Fibroblast of upper back skin (primary cell): ENCODE measurements at places on chromosomes 12 and 14.
A peak's percentile ranks its signal among the peaks of the same experiment; 100 is the strongest.

- no peak for DNase-seq
Observed at GRCh38 chr14:57046175-57046574, 222.5 kb downstream of the EXOC5 start.

DNA sequence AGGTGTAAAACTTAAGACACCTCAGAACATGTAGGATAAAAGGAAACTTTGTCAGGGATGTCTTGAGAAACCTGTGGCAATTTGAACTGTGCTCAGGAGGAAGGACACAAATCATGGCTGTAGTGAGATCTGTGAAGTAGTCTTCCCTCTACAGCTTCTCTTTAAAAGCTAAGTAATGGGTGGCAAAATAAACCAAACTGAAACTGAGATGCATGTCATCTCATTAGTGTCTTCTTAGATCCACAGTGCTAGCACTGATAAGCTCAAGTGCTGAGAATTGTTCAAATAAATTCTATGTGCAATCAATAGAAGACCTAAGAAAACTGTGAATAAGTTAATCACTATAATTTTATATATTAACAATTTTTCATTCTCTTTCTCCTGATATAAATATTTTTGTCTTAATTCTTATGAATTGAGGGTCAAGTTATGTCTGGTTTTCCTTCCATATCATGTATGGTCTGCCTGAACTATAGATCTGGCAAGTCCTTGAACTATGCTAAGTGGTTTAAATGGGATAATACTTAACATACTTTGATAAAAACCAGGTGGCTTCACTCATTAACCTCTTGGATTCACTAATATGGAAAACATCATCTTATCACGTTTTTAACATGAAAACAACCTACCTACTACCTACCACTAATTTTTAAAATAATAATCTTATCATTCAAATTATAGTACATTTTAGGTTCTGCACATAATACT lies 27.2 kb downstream of the SYT1 start:
- no peak for DNase-seq

DNA sequence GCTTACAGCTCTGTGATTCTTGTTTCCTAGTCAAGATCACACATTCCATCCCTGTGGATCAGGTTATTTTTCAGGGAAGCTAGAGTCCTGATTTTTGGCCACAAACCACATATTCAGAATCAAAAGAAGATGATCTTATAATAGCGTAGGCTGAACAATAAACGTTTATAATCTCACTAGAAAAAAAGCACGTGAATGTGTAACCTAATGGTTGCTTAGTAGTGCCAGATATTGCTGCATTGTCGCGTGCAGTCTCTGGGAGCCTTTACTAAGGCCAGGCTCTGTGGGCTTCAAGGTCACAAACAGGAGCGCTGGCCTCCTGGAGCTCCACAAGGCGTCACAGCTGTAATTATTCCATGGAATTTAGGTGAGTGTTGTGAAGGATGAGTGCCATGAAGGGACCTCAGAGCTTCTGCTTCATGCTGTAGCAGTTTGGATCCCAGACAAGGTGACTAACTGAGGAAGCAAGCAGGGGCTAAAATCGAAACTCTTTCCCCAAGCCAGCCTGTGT lies 17.4 kb downstream of the CDKN1B start:
- peak; percentile 89 for DNase-seq

- peak; percentile 35 for DNase-seq
Observed at GRCh38 chr12:9041321-9041720, 52.0 kb downstream of the KLRG1 start.

DNA sequence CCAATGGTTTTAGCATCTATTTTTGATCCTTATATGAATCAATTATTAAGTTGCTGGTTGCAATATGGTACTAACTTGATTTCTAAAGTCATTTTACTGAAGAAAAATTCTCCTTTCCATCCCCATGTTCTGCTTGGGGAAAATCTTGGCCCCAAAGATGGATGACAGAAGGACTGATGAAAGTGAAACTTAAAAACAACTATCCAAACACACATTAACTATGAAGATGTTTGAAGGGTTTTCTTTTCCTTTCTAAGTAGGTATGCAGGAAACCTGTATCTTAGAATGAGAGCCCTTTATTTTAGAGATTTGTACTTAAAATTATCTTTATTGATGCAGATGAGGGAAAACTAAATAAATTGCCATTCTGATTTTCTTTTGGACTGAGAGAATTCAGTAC lies 5.9 kb downstream of the C12orf71 start:
- DNase-seq = no peak

- DNase-seq = no peak
Observed at GRCh38 chr12:23066095-23066494, 441.1 kb downstream of the ETNK1 start.

DNA sequence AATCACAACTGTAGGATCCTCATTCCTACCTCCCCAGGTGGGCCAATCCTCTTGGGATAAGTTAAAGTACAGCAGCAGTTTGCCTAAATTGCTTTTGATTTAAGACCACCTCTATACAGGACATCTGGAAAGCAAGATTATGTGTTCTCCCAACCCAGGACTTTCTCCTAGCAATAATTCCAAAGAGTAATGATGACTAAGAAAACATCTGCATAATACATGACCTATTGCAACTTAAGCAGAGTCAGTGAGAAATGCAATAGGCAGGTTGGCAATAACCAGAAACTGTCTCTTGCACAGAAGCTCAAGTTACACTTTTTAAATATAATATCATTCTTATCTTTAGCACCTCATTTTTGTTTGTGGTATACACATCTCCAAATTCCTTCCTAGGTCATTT lies 275.4 kb downstream of the TRHDE start:
- peak; percentile 60 for DNase-seq

GRCh38 chr12:71772735-71773134 lies 18.1 kb downstream of the RAB21 start:
- no peak for DNase-seq

DNA sequence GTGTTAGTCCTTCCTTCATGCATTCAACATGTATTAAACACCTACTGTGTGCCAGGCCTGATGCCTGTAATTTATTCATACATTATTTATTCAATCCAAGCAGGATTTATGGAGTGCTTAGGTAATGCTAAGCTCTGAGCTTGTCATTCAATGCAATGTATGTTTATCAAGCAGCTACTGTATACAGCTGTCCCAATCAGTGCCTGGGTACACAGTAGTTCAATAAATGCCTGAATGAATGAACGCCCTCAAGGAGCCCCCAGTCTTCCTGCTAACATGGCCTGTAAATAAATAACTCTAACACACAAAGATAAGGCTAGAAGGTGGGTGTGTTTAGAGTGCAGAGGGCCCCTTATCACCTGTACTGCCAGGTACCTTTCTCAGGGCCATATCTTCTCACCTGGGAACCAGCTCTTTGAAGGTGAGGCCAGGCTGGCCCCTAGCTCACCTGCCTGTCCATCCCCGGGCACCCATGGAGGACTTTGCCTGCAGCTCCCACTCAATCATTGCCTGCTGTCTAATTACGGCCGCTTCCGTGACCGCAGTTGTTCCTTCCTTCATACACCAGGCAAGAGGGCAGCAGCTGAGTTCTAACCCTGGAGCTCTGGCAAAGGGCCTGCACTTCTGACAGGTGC lies 20.0 kb upstream of the KDM2B start:
- no peak for DNase-seq

- no peak for DNase-seq
Observed at GRCh38 chr12:108320507-108321293, 18.4 kb downstream of the CMKLR1 start.

DNA sequence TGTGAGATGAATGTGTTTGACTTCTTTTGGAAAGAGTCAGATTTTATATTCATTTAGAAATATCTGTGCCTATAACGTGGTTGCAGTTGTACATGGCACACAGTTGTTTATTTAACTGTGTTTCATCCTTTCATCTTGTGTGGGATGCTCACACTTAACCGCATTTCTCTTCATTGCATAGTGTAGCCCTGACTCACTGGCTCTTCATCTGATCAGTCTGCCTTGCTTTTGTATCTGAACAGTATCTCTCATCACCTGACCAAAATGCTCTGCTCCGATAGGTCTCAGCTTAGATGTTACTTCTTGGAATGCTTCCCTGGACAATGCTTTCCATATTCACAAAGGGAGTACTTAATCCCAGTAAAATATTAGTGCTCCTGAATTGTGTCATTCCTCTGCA lies 83.4 kb downstream of the PDE3A start:
- peak; percentile 91 for DNase-seq

DNA sequence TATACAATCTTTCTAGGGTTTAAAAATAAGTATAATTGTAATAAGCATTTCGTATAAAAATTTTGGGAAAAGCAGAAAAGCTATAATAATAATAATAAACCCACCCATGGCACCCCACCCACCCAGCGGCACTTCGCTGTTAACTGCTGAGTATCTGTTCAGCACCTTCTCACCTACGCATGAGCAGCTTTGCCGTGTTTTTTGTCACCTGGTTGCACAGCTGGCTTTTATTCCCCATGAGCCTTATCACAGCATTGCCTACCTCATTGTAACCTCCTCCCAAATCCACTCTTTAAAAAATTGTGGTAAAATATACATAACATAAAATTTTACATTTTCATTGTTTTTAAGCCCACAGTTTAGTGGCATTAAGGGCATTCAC lies 34.7 kb downstream of the CYP46A1 start:
- DNase-seq = no peak

- DNase-seq = peak; percentile 77
Observed at GRCh38 chr14:77580964-77581505, 35.4 kb downstream of the SPTLC2 start.

DNA sequence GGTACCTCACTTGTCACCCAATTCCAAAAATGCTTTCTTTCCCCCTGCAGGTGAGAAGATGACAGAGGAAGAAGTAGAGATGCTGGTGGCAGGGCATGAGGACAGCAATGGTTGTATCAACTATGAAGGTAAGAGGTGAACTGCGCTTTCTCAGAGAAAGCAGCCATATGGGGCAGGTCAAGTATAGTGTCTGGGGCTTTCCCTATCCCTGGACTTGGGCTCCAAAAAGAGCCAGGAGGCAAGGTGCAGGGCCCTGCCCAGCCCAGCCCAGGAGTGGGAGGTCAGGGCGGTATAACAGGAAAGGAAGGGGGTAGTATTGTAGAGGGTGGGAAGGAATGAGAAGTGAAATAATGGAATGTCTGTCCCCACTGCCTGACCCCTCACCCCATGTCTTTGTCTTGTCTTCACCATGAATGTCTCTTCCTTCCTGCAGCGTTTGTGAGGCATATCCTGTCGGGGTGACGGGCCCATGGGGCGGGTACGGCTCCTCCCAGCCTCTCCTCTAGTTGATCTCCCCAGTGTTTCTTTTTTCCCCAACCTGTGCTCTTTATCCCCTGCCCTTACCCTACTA lies 2.1 kb downstream of the MYL6 start:
- DNase-seq = no peak

GRCh38 chr12:57066245-57066644 lies 12.3 kb downstream of the NEMP1 start:
- DNase-seq = no peak

GRCh38 chr12:76636121-76636692 lies 76.6 kb upstream of the OSBPL8 start:
- DNase-seq = peak; percentile 46

GRCh38 chr12:97745406-97746101 lies 282.9 kb downstream of the RMST start:
- no peak for DNase-seq

DNA sequence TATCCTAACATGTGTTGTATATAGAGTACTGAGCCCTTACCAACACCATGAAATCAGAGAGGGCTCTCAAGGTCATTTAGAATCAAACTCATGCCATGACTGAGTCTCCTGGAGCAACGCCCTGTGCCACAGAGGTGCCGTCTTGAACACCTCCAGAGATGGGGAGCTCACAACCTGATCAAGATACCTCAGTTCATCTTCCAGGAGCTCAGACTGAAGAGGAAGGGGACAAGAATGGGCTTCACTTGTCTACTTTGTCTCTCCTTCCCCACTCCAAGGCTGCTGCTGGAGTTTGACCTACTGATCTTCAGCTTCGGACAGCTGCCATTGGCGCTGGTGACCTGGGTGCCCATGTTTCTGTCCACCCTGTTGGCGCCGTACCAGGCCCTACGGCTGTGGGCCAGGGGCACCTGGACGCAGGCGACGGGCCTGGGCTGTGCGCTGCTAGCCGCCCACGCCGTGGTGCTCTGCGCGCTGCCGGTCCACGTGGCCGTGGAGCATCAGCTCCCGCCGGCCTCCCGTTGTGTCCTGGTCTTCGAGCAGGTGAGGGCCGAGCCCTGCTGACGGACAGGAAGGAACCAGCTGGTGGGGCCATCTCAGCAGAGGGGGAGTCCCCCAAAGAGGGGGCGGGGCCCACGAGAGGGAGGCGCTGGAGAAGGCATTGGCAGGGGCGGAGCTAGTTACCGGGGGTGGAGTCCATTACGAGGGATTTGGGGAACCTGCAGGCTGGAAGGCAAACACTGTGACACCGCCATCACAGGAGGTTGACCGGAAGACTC lies 12.0 kb downstream of the SOAT2 start:
- no peak for DNase-seq

DNA sequence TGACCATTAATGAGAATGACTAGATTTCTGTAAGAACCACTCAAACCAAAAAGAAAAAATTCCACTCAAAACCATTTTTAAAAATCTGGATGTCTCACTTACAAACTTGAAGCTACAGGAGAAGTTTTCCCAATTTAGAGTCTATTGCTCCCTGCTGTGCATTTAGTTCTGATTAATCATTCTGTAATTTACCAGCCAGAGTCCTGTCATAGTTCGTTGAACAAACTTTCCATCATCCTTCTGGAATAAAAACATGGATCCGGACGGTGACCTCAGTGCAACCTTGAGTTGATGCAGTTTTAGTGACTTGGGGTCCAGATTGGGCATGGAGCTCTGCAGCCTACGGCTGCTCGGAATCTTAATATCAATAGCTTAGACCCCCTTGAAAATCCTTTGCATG lies 73.4 kb downstream of the PRMT8 start:
- DNase-seq = no peak

DNA sequence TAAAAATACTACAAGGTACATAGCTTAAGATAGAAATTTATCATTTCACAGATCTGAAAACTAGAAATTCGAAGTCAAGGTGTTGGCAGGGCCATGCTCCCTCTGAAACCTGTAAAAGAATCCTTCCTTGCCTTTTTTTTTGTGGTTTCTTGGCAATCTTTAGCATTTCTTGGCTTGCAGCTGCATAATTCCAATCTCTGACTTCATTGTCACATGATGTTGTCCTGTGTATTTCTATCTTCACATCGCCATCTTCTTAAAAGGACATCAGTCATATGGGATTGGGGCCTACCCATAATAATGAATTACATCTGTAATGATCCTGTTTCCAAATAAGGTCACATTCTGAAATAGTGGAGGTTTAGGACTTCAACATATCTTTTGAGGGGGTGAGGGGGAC lies 250.4 kb downstream of the TMTC2 start:
- peak; percentile 14 for DNase-seq

DNA sequence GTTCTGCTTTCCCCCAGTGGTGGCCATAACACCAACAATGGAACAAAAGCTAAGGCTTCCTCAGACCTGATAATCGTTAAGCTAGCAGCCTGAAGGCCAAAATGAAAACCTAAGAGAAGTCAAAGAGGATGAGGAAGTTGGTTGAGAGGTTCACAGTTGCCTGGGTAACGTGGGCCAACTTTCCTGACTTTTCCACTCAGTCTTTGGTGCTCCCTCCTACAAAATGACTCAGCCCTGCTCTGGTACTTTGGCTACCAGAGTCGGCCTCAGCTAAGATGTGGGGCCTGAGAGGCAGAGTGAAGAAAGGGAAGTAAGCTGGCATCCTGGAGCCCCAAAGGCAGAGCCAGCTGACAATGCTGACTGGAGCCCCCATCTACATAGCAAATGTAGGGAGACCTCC lies 14.9 kb upstream of the FKBP11 start:
- DNase-seq = no peak
